GM23338 (cell line): ENCODE measurements at places on chromosomes 1 and 21.
A peak's percentile ranks its signal among the peaks of the same experiment; 100 is the strongest.

DNA sequence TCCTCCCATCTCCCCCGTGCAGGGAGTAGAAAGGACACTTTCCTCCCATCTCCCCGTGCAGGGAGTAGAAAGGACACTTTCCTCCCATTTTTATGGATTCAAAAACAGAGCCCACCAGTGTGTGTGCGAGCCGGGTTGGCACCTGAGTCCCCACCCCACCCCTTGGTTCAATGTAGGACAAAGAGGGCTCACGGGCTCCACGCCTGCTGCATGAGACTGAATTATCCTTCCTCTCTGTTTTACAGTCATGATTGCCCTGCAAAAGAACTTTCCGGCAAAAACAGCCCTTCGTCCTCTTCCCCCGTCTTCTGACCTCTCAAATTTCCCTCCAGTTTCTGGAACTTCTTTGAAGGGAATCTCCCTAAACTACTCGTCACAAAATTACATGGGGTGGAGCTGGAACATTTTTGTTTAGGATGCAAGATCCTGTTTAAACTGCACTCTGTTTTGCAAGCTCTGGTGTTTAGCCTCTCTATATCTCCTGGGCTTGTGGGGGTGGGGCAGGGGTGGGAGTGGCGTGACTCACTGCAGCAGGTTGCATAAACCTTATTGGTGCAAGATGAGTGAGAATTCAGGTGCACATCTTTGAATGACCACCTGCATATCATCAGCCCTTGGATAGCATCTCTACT lies 99.8 kb downstream of the PSMG1 start:
- H3K36me3 ChIP-seq = no peaks in the 10 kb centered on the region
- H3K27me3 ChIP-seq = no peaks in the 10 kb centered on the region
- peaks cover 4% of the 10 kb centered on the region; the same call in 1 of the 2 replicates for H3K4me1 ChIP-seq
- H3K4me3 ChIP-seq = no peak overlapping the region

- H3K4me1 ChIP-seq = peaks cover 55% of the 10 kb centered on the region
- no peaks in the 10 kb centered on the region for H3K27me3 ChIP-seq
- H3K36me3 ChIP-seq = no peaks in the 10 kb centered on the region
- H3K27ac ChIP-seq = no peak overlapping the region; the same call in 1 of the 2 replicates
These were observed 62.7 kb downstream of the PRDM2 start for GRCh38 chr1:13762642-13763041.

DNA sequence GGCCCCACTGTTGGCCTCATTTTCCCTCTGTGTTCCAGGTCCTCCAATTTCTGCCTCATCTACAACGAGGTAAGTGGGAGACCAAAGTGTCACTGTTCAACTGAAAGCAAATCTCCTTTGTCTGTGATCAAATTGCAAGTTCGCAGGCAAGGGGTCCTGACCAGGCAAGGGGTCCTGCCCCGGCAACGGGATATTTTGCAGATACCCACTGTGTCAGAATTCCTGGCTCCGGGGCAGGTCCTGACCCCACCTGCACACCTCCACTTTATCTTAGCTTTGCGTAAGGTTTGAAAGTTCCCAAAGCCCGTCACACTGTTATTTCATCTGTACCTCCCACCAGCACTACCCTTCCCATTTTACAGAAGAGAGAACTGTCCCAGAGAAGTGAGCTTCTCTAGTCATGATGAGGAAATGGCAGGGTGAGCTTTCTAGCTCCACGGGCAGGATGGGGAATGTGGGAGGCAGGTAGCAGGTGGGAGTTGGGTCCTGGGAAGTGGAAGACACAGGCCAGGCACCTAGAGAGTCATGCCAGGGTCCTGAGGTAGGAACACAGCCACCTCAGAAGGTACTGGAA lies 32.0 kb upstream of the CSF1 start:
- no peak overlapping the region for H3K27ac ChIP-seq
- peaks cover 20% of the 10 kb centered on the region for H3K4me1 ChIP-seq
- H3K27me3 ChIP-seq = no peaks in the 10 kb centered on the region
- no peak for DNase-seq
- no peaks in the 10 kb centered on the region for H3K36me3 ChIP-seq

GRCh38 chr1:913491-914130 lies 10.1 kb upstream of the SAMD11 start:
- DNase-seq = no peak
- H3K4me3 ChIP-seq = no peak overlapping the region
- no peaks in the 10 kb centered on the region for H3K36me3 ChIP-seq
- H3K27ac ChIP-seq = no peak overlapping the region
- H3K4me1 ChIP-seq = no peaks in the 10 kb centered on the region

DNA sequence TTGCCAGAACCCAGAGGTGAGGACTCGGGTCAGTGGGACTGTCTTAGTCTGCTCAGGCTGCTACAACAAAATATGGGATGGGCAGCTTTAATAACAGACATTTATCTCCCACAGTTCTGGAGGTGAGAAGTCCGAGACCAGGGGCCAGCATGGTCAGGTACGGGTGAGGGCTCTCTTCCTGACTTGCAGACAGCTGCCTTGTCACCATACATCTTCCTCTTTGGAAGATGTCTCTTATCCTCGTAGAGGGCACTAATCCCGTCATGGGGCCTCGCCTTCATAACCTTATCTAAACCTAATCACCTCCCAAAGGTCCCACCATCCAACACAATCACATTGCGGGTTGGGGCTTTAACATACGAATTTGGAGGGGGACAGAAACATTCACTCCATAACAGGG lies 51.9 kb downstream of the GLUL start:
- no peaks in the 10 kb centered on the region for H3K4me1 ChIP-seq
- no peak overlapping the region for H3K4me3 ChIP-seq
- no peak for DNase-seq
- H3K27me3 ChIP-seq = no peaks in the 10 kb centered on the region
- no peaks in the 10 kb centered on the region for H3K36me3 ChIP-seq

GRCh38 chr1:229689273-229689672 lies 63.2 kb downstream of the URB2 start:
- H3K27ac ChIP-seq = no peak overlapping the region
- no peak for DNase-seq
- H3K36me3 ChIP-seq = peaks cover under 1% of the 10 kb centered on the region; the same call in 1 of the 2 replicates
- peaks cover 9% of the 10 kb centered on the region for H3K4me1 ChIP-seq
- no peaks in the 10 kb centered on the region for H3K27me3 ChIP-seq
- H3K4me3 ChIP-seq = no peak overlapping the region

DNA sequence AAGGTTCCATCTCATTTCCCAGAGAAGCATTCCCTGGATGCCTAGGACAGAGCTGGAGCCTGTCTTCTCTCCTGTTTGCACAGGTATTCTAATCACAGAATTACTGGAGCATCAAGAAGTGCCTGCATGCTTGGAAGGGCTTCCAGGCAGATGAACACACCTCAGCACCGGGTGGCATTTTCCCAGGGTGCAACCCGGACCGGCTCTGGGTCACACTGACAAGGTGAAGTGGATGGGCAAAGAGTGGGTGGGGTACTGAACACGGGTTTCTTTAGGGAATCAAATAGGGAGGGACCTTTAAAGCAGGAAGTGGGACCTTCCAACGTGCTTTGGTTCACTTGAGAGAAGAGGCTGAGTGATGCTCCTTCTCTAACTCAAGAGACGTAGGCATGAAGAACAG lies 7.1 kb upstream of the PEF1 start:
- no peaks in the 10 kb centered on the region for H3K4me1 ChIP-seq
- no peaks in the 10 kb centered on the region for H3K36me3 ChIP-seq
- H3K4me3 ChIP-seq = no peak overlapping the region
- DNase-seq = no peak
- H3K27me3 ChIP-seq = no peaks in the 10 kb centered on the region
- no peak overlapping the region for H3K27ac ChIP-seq

DNA sequence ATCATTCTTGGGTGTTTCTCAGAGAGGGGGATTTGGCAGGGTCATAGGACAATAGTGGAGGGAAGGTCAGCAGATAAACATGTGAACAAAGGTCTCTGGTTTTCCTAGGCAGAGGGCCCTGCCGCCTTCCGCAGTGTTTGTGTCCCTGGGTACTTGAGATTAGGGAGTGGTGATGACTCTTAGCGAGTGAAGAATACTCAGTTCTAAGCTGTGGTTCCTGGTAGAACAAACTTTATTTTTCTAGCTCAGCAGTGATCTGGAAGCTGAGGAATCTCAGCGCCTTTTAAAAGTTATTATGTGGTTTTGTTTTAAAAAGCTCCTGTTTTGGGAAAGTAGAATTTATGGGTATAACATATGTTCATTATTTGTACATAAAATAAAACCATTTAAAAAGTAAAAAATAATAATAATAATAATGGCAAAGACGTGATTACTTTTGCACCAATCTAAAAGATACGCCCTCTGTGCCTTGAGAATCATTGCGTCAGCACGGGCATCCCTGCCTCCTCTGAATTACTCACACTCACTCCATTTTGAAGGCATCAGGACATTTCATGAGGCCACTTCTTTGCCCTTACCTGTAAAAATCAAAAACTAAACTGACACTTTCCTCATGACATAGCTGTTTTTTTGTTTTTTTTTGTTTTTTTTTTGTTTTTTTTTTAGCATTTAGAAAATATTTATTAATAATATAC lies 29.7 kb upstream of the TNFRSF1B start:
- no peaks in the 10 kb centered on the region for H3K36me3 ChIP-seq
- no peak overlapping the region for H3K4me3 ChIP-seq
- H3K27ac ChIP-seq = no peak overlapping the region
- no peaks in the 10 kb centered on the region for H3K4me1 ChIP-seq
- DNase-seq = no peak

GRCh38 chr1:22410928-22411495 lies 40.6 kb upstream of the ZBTB40 start:
- H3K36me3 ChIP-seq = no peaks in the 10 kb centered on the region
- no peaks in the 10 kb centered on the region for H3K27me3 ChIP-seq
- no peak for DNase-seq
- H3K4me3 ChIP-seq = no peak overlapping the region
- no peak overlapping the region for H3K27ac ChIP-seq

DNA sequence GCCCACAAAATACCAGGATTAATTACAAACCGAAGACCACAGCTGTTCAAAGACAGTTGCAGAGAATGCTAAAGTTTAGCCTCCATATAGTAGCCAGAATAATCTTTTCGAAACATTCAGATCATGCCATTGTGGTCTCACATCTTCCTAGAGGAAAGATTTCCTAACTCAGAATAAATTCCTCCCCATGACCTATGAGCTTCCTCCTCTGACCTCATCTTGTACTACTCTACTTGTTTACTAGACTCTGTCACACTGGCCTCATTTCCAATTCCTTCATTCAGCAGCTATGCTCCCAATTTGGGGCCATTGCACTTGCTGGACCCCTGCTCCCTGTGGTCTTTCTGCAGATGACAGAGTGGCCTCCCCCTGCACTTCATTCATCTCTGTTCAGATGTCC lies 71.8 kb upstream of the LRRC53 start:
- no peaks in the 10 kb centered on the region for H3K36me3 ChIP-seq
- H3K27me3 ChIP-seq = no peaks in the 10 kb centered on the region
- no peak overlapping the region for H3K4me3 ChIP-seq
- H3K27ac ChIP-seq = no peak overlapping the region
- H3K4me1 ChIP-seq = no peaks in the 10 kb centered on the region
- no peak for DNase-seq

GRCh38 chr21:33238146-33238545 lies 8.4 kb downstream of the IFNAR2 start:
- H3K27ac ChIP-seq = no peak overlapping the region
- H3K4me3 ChIP-seq = no peak overlapping the region
- no peak for DNase-seq
- peaks cover under 1% of the 10 kb centered on the region for H3K4me1 ChIP-seq
- H3K36me3 ChIP-seq = peaks cover 11% of the 10 kb centered on the region; the same call in 1 of the 2 replicates

DNA sequence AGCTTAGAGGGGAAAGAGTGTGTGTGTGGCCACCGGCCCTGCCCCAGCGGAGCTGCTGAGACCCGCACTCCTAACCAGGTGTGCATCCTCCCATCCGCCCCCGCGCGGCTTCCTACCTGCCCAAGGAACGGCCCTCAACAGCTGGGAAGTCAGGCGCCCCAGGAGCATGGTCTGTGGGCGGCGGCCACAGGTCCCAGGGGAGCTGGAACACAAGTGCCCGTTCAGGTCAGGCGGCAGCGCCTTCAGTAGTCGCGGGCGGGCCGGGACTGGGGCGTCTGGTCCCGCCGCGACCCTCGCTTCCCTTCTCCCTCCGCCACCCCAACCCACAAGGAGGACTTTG lies 448 bp downstream of the AURKAIP1 start:
- peaks cover 9% of the 10 kb centered on the region for H3K4me1 ChIP-seq
- no peaks in the 10 kb centered on the region for H3K27me3 ChIP-seq
- H3K27ac ChIP-seq = peak overlapping the region; percentile 70; the same call in 1 of the 2 replicates
- peak; percentile 40 for DNase-seq

DNA sequence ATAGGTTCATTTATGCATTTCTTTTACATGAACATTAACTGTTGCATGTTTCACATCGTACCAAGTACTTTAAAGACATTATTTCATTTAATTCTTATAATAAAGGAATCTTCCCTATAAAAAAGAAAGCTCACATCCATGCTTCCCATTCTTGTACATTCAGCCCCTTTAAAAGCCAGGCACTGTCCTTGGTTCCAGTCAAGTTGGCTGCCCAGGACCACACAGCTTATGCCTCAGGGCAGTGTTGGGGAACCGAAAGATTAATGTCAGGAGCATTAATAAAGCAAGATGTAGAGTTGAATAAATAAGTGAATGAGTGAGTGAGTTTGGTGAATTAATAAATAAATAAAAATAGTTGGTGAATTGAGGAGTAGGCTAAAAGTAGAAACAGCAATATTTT lies 409.4 kb upstream of the DAB1 start:
- no peaks in the 10 kb centered on the region for H3K36me3 ChIP-seq
- H3K27me3 ChIP-seq = no peaks in the 10 kb centered on the region
- DNase-seq = no peak
- H3K4me1 ChIP-seq = peaks cover 22% of the 10 kb centered on the region

DNA sequence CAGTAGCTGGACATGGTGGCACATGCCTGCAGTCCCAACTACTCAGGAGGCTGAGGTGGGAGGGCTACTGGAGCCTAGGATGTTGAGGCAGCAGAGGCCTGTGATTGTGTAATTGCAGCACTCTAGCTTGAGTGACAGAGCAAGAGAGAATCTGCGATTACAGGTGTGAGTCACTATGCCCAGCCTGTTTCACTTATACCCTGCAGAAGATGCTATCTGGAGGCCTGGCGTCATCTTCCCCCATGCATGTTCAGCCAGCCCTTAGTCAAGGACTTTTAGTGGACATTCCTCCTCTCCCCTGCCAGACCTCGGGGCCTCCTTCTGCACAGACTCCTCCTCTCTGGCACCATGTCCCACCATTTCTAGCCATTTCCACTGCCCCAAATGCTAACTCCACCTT lies 36.3 kb upstream of the RCC2 start:
- H3K4me1 ChIP-seq = peaks cover 5% of the 10 kb centered on the region; the same call in 1 of the 2 replicates
- DNase-seq = no peak
- no peak overlapping the region for H3K4me3 ChIP-seq

DNA sequence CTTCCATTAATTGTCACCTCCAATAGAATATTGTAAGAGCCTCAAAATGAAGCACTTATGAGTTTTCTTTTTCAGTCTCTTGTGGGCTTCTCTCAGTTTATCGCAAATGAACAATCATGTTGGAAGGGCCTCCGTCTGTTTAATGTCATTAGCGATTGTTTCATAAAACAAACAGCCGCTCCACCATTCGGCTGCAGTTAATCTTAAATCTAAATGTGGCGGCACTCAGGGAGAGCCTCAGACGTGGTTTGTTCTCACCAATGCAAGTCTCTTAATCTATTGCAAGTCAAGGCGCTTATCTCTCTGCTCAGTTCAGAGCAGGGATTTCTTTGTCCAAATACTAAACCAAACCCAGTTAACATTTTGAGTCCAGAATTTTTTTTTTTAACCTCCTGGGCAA lies 34.9 kb upstream of the ESRRG start:
- no peaks in the 10 kb centered on the region for H3K27me3 ChIP-seq
- DNase-seq = no peak

GRCh38 chr1:71881611-71882010 lies 400.7 kb downstream of the NEGR1 start:
- H3K4me1 ChIP-seq = peaks cover 4% of the 10 kb centered on the region
- H3K36me3 ChIP-seq = no peaks in the 10 kb centered on the region
- H3K27ac ChIP-seq = no peak overlapping the region
- DNase-seq = no peak
- H3K27me3 ChIP-seq = no peaks in the 10 kb centered on the region
